ENCODE measurements at places on chromosomes 7 and 10. TPM values are rescaled to one million over a fixed set of nuclear protein-coding genes. Genes with fewer than 3 reads are reported as not detected.

Gene CH25H
- total RNA-seq: not detected

Gene MACROH2A2
- 44.4 TPM for total RNA-seq

Gene MEST
- 50.3 TPM for total RNA-seq

Gene AGR2
- 69.2 TPM for total RNA-seq

Gene CYP2C8
- 0.14 TPM for total RNA-seq

Gene NEUROG3
- not detected for total RNA-seq

Gene GPR141
- total RNA-seq: 5.6 TPM

Data from airway epithelial cell (primary cell).